Myometrial cell (primary cell): ENCODE measurements at places on chromosomes 2 and 18. TPM values are rescaled to one million over a fixed set of nuclear protein-coding genes. Genes with fewer than 3 reads are reported as not detected.

Gene IL36G
- not detected in 2 replicates for total RNA-seq

Gene NEB
- total RNA-seq: not detected in 2 replicates

Gene AKAIN1
- not detected in 2 replicates for total RNA-seq

Gene NT5DC4
- not detected in 2 replicates for total RNA-seq

Gene UGT1A6
- total RNA-seq: not detected in 2 replicates

Gene PLA2R1
- total RNA-seq: 5.1 and 5.5 TPM in 2 replicates

Gene SERPINB3
- total RNA-seq: not detected in 2 replicates

Gene UXS1
- total RNA-seq: 35.7 and 51.0 TPM in 2 replicates

Gene CYTIP
- total RNA-seq: not detected in 2 replicates

Gene CDCA7
- total RNA-seq: 7.2 and 14.9 TPM in 2 replicates

Gene CTAGE1
- not detected in 2 replicates for total RNA-seq

Gene ALPI
- total RNA-seq: not detected in 2 replicates

Gene INO80D
- total RNA-seq: 2.8 and 2.9 TPM in 2 replicates

Gene PARD3B
- total RNA-seq: 6.0 and 7.5 TPM in 2 replicates

Gene SCG2
- total RNA-seq: under 0.01 and 0.53 TPM in 2 replicates

Gene FSHR
- total RNA-seq: not detected in 2 replicates

Gene IL18RAP
- total RNA-seq: not detected in 2 replicates

Gene SERPINB7
- total RNA-seq: 16.1 and 25.1 TPM in 2 replicates

Gene IER3IP1
- total RNA-seq: 20.5 and 30.0 TPM in 2 replicates

Gene CXCR1
- not detected in 2 replicates for total RNA-seq

Gene RNF125
- 0.86 and 1.1 TPM in 2 replicates for total RNA-seq

Gene RPRD1A
- total RNA-seq: 45.0 and 50.5 TPM in 2 replicates

Gene RUFY4
- not detected in 2 replicates for total RNA-seq

Gene WDR54
- 54.2 and 63.1 TPM in 2 replicates for total RNA-seq

Gene PTCD3
- total RNA-seq: 57.7 and 76.0 TPM in 2 replicates

Gene CYP27A1
- 19.3 and 20.4 TPM in 2 replicates for total RNA-seq

Gene AGXT
- total RNA-seq: not detected in 2 replicates

Gene IL1F10
- not detected in 2 replicates for total RNA-seq

Gene LINC00305
- total RNA-seq: not detected in 2 replicates

Gene CFAP65
- not detected in 2 replicates for total RNA-seq

Gene DNAJC5G
- not detected in 2 replicates for total RNA-seq

Gene KDM3A
- total RNA-seq: 6.6 and 12.9 TPM in 2 replicates

Gene RAB6D
- not detected in 2 replicates for total RNA-seq

Gene PFN4
- 1.1 and 2.0 TPM in 2 replicates for total RNA-seq

Gene PTGR3
- total RNA-seq: 18.8 and 24.8 TPM in 2 replicates

Gene PPP4R3B
- 34.9 and 40.9 TPM in 2 replicates for total RNA-seq

Gene KIAA2012
- total RNA-seq: not detected in 2 replicates

Gene DES
- 83.3 and 119 TPM in 2 replicates for total RNA-seq

Gene HOXD10
- 2.0 and 3.4 TPM in 2 replicates for total RNA-seq

Gene ADD2
- total RNA-seq: not detected in 2 replicates

Gene DNAH6
- 0.29 and 0.35 TPM in 2 replicates for total RNA-seq

Gene TIGD1
- total RNA-seq: 1.8 and 2.0 TPM in 2 replicates
